ENCODE measurements at places on chromosomes 1 and 21. TPM values are rescaled to one million over a fixed set of nuclear protein-coding genes. Genes with fewer than 3 reads are reported as not detected.

DNA sequence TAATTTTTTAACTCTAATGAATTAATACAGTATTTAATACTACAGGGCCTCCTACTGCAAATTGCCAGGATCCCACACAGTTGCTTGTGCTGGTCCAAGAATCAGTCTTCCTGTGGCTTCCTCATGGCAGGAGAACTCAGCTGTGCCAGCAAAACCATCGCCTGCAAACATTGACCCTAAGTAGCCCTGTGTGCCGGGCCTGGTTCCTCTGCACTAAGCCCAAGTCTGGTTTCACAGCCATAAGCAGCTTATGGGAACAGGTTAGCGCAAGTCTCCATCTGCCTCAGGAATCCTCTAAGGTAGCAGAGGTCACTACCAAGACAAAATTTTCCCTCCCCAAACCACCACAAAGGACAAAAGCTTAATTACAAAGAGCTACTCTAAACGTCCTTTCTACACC is 216.6 kb downstream of the PLA2G4A start:
- DNase-seq = no peak
- H3K27me3 ChIP-seq = no peaks in the 10 kb centered on the region
- no peaks in the 10 kb centered on the region for H3K4me1 ChIP-seq
- H3K27ac ChIP-seq = no peak overlapping the region
- no peaks in the 10 kb centered on the region for H3K36me3 ChIP-seq
- H3K4me3 ChIP-seq = no peak overlapping the region

- H3K4me3 ChIP-seq = no peak overlapping the region
- H3K27me3 ChIP-seq = no peaks in the 10 kb centered on the region
- DNase-seq = no peak
- H3K4me1 ChIP-seq = no peaks in the 10 kb centered on the region
Measured at GRCh38 chr1:178066296-178066907, 27.5 kb upstream of the RASAL2 start.

- no peak for DNase-seq
- peaks cover 18% of the 10 kb centered on the region for H3K4me1 ChIP-seq
- H3K4me3 ChIP-seq = no peak overlapping the region
- peaks cover 32% of the 10 kb centered on the region for H3K27me3 ChIP-seq
- H3K36me3 ChIP-seq = peaks cover 6% of the 10 kb centered on the region
- no peak overlapping the region for H3K27ac ChIP-seq
Measured at GRCh38 chr1:157234705-157235273, 96.6 kb upstream of the ETV3 start.

- DNase-seq = no peak
- no peak overlapping the region for H3K4me3 ChIP-seq
- H3K27ac ChIP-seq = no peak overlapping the region
- H3K4me1 ChIP-seq = no peaks in the 10 kb centered on the region
Measured at GRCh38 chr21:32162727-32163320, 116.0 kb downstream of the MIS18A start.

DNA sequence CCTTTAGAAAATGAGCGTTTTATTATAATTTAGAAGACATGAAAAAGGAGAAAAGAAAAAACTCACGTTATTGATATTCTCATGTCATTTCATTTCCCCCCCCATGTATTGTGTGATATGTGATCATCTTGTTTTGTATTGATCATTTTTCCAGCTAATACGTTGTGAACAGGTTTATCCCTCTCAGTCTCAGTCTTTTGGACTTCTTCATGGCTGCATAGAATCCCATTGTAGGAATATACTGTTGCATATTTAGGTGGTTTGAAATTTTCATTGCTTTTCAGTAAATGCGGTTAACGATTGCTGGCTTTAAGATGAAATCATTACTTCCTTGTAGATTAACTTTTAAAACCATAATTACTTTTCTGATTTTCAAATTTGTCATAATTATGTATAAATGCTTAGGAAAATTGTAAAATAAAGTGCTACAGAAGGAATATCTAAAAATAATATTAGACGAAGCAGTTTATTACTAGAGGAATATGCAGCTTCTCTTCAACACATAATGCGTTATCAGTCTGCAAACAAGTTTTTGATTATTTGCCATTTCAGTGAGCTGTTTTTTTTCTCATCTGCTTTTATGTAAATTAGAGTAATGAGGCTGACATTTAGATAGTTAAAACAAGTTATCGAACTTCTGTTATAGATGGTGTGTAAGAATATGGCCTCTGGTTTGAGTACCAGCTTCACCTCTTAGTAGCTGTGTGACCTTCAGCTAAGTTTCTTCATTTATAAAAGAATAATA is 1.8 kb downstream of the SON start:
- H3K4me3 ChIP-seq = peak overlapping the region; percentile 90
- DNase-seq = no peak
- peaks cover 62% of the 10 kb centered on the region for H3K36me3 ChIP-seq
- H3K4me1 ChIP-seq = peaks cover 37% of the 10 kb centered on the region
- H3K27ac ChIP-seq = peak overlapping the region; percentile 98
- H3K27me3 ChIP-seq = no peaks in the 10 kb centered on the region

DNA sequence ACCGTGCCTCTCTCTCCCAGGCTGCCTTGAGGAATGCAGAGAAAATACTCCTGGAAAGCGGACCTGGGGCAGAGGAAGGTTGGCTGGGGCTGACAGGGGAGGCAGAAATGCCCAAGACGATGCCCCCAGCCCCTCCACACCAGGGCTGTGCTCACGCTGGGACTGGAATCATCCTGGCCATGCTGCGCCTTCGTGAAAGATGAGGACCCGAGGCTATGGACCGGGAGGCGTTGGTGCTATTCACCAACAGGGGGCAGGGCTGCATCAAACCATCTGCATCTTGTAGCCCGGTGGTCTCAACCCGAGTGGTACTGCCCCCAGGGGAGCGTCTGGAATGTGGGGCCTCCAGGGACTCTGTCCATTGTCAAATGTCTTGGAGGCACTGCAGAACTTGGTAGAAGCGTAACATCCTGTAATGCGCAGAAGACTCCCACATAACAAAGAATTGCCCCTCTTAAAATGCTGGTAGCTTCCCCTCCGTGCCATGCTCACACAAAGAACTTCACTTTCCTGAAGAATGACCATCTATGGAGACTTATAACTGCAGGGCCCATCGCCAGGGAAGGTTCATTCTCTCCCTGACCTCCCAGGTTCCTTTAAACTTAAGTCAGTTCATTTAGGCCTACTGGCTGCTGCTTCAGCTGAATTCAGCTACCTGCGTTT is 251.2 kb downstream of the RRAGC start:
- H3K27me3 ChIP-seq = peaks cover 6% of the 10 kb centered on the region
- DNase-seq = no peak
- H3K27ac ChIP-seq = no peak overlapping the region
- H3K36me3 ChIP-seq = no peaks in the 10 kb centered on the region
- H3K4me1 ChIP-seq = no peaks in the 10 kb centered on the region

GRCh38 chr1:3483801-3484444 is 29.5 kb downstream of the ARHGEF16 start:
- H3K27ac ChIP-seq = no peak overlapping the region
- no peaks in the 10 kb centered on the region for H3K36me3 ChIP-seq
- H3K27me3 ChIP-seq = no peaks in the 10 kb centered on the region
- DNase-seq = peak; percentile 41
- no peak overlapping the region for H3K4me3 ChIP-seq

CAPN8 gene
- not detected for total RNA-seq

SLC35A3 gene
- 16.4 TPM for total RNA-seq

S100A9 gene
- total RNA-seq = 0.55 TPM

SYF2 gene
- total RNA-seq = 53.4 TPM

Data from activated CD4-positive, alpha-beta memory T cell treated with anti-CD3 and anti-CD28 coated beads, Interleukin-2, amount 10 ng/mL, durations not matched to agents 7 days and 5 days (primary cell).